GM20000 (cell line): ENCODE measurements at places on chromosomes 2 and 18.
A peak's percentile ranks its signal among the peaks of the same experiment; 100 is the strongest.

GRCh38 chr2:136705336-136705735, 60.0 kb upstream of the THSD7B start:
- DNase-seq, result no peak

GRCh38 chr2:46198164-46198883, 98.9 kb upstream of the EPAS1 start:
- no peak for DNase-seq

- DNase-seq, result no peak
Observed at GRCh38 chr18:36744261-36744876, 84.4 kb downstream of the TPGS2 start.

DNA sequence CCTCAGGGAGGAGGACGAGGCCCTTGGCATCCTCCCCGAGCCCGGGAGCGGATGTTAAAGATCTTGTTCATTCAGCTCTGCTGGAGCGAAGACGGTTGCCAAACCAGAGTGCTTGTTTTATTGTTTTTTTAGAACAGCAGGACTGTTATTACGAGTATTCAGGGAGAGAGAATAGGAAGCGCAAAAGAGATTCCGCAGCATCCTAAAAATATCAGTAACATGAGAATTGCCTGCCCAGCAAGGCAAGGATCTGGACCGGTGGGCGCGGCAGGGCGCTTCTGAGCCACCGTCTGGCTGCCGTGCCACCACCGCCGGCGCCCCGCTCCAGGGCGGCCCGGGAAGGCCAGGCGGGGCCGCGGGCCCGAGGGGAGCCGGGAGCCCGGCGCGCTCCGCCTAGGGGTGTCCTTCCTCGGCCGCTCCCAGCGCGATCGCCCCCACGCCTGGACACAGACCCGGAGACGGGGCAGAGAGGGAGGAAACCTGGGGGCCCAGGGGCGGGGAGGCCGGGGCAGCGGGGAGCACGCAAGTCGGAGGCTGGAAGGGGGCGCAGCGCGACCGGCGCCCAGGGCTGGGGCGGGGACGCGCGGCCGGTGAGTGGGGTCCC, 843 bp downstream of the CYS1 start:
- DNase-seq, result peak; percentile 66

DNA sequence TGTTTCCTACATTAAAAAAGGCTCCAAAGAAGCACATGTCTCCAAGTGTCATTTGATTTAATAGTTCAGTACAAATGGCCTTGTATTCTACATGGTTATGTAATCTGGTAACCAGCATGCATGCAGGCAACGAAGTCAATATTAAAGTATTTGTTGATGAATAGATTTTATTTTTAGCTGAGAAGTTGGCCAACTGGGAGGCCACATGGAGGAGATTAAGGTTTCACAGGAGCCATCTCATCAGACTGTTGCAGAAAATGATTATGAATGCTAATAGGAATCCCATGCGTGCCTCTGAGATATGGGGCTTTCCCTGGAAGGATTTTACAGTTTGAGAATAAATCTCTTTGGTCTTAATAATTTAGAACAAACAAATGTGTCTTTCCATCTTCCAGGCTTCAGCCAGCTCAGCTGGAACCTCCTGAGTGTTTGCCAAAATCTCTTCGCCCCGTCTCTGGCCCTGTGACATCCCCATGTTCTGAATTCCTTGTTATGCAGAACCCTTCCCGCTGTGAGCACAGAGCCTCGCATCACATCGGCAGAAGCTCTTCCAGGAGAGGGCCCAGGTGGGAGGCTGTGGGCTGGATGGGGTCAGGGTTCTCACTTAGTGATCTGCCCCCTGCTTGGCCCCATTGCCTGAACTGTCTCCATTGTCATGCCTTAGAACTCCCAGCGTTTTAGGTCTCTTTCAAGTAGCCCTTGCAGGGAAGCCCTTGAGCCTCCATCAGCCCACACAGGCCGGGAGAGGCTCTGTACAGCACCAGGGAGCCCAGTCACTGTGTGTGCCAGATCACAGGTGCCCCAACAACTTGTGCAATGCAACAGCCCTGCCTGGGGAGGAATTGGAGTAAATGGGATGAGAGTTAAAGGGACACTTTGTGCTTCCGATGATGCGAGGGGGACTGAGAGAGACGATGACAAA, 190.5 kb upstream of the TWIST2 start:
- DNase-seq, result no peak

GRCh38 chr2:169047256-169048250, 16.4 kb upstream of the ABCB11 start:
- DNase-seq, result no peak

GRCh38 chr2:238897122-238897880, 49.4 kb downstream of the TWIST2 start:
- no peak for DNase-seq

- no peak for DNase-seq
Observed at GRCh38 chr2:230457073-230457768, 41.2 kb downstream of the SP100 start.

DNA sequence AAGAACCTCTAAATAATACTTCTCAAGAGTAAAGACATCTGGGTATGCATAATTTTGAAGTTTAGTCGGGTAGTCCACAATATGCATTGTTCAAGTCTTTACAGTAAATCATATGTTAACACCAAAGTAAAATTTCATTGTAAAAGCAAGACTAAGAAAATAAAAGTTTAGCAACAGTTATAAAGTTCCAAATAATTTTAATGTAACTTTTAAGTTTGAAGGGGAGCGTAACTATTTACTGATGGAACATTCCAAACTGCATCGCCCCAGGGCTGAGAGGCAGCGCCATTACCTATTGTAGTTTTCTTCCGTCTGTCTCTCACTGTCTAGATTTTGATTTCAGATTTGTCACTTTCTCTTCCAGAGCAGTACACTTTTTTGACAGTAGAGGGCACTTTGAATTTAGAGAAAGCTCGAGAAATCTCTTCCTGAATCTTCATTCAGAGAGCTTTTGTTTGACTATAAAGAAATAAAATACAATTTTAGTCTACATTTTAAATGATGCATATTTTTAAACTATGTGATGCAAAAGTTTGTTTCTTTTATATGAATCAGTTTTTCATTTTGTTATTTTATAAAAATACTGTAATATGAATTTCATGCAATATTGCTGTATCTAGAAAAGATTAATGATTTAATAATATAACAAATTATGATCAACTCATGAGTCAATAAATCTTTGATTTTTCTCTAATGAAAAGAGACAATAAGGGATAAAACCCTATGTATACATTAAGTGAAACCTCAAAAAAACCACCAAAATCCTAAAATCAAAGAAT, 389.8 kb downstream of the FIGN start:
- DNase-seq, result peak; percentile 67

DNA sequence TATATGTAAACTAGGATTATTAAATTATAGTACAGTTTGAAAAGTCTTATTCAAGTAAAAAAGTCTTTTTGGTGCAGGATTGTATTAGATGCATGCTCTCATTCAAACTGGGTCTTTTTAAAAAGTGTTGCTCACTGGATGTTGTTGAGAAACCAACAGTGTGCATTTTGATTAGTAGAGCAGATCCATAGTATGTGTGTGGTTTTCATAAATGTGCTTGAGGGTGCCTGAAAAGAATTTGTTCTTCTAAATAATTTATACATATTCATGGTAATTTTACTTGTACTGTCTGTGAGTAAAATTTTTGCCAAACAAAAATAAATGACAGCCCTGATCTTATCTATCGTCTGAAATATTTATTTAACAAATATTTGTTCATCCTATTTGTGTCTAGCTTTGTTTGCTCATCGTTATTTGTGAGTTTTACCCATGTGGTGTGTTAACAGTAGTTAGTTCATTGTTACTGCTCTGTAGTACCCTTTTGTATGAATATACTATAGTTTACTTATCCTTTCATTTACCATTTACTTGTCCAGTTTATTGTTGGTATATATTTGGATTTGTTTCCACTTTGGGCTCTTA, 50.4 kb downstream of the PTPN4 start:
- no peak for DNase-seq

DNA sequence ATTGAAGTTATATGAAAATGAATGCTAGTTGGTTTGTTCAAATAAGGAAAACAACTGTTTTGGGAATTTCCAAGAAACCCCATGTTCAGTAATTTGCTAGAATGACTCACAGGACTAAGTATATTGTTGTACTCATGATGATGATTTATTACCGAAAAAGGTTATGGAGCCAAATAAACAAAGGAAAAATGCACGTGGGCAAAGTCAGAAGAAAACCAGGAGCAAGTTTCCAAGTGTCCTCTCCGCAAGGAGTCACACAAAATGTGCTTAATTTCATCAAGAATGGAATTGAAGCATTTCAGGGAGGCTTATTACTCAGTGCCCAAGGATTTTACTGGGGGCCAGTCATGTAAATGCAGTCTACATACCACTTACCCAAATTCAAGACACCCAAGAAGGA, 1652.4 kb upstream of the TMEFF2 start:
- no peak for DNase-seq

DNA sequence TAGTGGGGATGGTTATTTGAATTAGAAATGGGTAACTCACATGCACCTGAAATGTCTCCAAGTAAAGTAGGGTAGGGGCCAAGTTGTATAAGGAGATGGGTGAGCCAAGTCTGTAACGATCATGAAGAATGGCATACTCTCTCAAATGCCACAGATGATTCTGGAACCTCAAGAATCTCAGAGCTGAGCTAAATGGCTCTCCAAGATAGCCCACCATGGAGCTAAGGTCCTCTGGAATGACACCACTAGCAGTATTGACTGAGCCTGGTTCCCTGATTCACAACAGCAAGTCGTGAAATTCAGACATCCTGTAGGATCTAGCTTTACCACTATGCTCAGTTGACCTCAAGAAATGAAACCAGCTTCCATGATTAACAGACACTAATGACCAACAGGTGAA, 115.9 kb upstream of the EPAS1 start:
- no peak for DNase-seq

- DNase-seq, result peak; percentile 64
Observed at GRCh38 chr2:232838406-232838874, 31.6 kb upstream of the SNORC start.

GRCh38 chr2:238596571-238597551, 170.1 kb downstream of the ASB1 start:
- no peak for DNase-seq

GRCh38 chr18:74204526-74205152, 56.3 kb downstream of the TIMM21 start:
- no peak for DNase-seq

- no peak for DNase-seq
Observed at GRCh38 chr2:143000599-143000998, 123.1 kb downstream of the KYNU start.

DNA sequence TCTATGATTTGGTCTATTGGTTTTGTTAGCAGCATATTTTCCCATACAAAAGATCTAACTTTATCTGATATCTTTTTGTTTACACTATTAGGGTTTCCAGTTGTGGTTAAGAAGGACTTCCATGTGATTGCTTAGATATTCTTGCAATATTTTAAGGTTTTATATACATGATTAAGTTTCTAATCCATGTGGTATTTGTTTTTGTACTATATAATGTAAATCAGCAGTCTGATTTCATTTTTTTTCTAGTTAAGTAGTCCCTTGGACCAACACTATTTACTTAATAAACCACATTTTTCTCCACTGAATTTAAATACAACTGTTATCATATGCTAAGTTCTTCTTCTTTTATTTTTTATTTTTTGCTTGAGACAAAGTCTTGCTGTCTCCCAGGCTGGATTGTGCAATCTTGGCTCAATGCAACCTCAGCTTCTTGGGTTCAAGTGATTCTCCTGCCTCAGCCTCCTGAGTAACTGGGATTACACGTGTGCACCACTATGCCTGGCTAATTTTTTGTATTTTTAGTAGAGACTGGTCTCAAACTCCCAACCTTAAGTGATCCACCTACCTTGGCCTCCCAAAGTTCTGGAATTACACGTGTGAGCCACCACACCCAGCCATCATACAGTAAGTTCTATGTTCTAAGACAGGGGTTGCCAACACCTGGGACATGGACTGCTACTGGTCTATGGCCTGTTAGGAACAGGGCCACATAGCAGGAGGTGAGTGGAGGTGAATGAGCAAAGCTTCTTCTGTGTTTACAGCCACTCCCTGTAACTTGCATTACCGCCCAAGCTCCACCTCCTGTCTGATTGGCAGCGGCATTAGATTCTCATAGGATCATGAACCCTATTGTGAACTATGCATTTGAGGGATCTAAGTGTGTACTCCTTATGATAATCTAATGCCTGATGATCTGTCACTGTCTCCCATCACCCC, 58.5 kb upstream of the RAB27B start:
- DNase-seq, result no peak
